ENCODE measurements at places on chromosomes 12 and 14. TPM values are rescaled to one million over a fixed set of nuclear protein-coding genes. Genes with fewer than 3 reads are reported as not detected.

The GMPR2 gene
- 53.7 TPM for total RNA-seq

- H3K4me1 ChIP-seq: no peaks in the 10 kb centered on the region
- no peaks in the 10 kb centered on the region for H3K36me3 ChIP-seq
These were observed 149.8 kb upstream of the GZMB start for GRCh38 chr14:24783791-24784190.

DNA sequence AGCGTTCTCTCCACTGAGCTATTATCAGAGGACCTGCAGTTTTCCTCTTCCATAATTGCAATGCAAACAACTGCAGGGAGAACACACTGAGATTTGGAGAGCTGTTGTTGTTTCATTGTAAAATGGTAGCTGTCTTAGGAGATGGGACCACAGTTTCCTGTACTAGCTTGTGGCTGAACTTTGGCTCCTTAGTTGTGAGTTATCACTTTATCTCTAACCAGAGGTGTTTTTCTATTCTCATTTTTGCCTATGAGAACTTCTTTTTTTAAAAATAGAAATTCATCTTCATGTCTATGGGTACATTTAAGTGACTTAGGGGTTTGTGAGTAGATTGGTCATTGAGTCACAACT is 216.5 kb downstream of the SLC38A4 start:
- no peaks in the 10 kb centered on the region for H3K36me3 ChIP-seq
- no peak overlapping the region for H3K4me3 ChIP-seq
- no peak for DNase-seq

The KCNH3 gene
- not detected for total RNA-seq

The SLC2A14 gene
- total RNA-seq: not detected

GRCh38 chr12:63912651-63913050 is 68.2 kb downstream of the SRGAP1 start:
- H3K4me3 ChIP-seq: no peak overlapping the region
- no peak for DNase-seq
- H3K27ac ChIP-seq: no peak overlapping the region
- no peaks in the 10 kb centered on the region for H3K36me3 ChIP-seq
- no peaks in the 10 kb centered on the region for H3K27me3 ChIP-seq
- H3K4me1 ChIP-seq: peaks cover 12% of the 10 kb centered on the region

DNA sequence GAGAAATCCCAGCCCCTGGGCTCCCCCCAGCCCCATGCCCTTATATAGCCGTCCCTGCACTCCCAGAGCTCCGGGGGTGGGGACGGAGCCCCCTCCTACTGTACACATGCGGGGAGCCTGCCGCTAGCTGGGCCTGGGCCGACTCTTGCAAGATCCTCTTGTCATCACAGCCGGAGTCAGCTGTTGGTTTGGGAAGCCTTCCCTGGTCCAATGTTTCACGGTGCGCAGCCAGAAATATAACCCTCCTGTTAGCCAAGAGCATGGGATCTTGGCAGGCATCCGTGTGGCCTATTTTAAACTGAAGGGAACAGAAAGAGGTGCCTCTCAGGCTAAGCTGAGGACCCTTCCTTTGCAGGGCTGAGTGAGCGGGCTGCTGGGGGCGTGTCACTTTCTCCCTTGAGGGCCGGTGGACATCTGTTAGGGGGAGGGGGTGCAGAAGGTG is 175.3 kb downstream of the TSPAN9 start:
- peak overlapping the region; percentile 67 for H3K27ac ChIP-seq
- H3K36me3 ChIP-seq: no peaks in the 10 kb centered on the region
- H3K4me3 ChIP-seq: no peak overlapping the region
- peak; percentile 93 for DNase-seq

The CLEC1B gene
- total RNA-seq: 0.35 TPM

The PZP gene
- 0.79 TPM for total RNA-seq

The SERPINA9 gene
- not detected for total RNA-seq

DNA sequence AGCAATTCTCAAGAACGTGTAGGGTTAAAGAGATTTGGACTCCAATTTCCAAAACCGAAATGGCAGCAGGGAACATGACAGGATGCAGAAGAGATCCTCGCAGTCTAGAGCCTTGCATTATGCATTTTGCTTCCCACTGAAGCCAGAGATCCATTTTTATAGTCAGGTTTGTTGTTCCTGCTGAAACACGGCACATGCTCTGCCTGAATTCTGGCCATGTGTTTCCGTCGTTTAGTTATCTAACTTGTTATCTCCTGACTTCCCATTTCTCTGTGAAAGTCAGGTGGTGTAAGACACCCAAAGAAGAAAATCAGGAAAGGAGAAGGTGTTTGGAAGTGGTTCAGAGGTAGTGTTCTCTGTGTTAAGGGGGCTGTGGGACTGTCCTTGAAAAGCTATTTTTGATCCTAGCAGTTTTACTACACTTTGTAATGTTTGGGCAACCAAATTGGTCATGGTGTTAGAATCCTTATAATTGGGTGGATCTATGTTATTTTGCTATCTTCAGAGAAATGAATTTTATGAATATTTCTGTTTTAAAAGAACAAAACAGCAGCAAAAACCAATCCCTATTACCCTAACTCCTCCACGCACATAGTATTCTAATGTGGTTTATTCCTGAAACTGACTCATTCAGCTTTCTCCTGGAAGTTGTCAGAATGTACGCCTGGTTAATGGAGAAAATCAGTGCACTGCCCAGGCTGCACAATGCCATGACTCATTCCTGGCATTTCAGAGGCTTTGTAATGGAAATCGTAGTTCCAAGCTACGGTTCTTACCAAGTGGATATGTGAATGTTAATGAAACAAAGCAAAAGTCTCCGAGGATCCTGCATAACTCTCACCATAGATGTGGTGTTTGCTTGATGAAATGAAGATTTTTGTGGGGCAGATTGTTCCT is 110.1 kb downstream of the SAMD4A start:
- no peaks in the 10 kb centered on the region for H3K36me3 ChIP-seq
- no peaks in the 10 kb centered on the region for H3K27me3 ChIP-seq
- peak overlapping the region; percentile 91 for H3K27ac ChIP-seq

The ART4 gene
- total RNA-seq: 1.2 TPM

DNA sequence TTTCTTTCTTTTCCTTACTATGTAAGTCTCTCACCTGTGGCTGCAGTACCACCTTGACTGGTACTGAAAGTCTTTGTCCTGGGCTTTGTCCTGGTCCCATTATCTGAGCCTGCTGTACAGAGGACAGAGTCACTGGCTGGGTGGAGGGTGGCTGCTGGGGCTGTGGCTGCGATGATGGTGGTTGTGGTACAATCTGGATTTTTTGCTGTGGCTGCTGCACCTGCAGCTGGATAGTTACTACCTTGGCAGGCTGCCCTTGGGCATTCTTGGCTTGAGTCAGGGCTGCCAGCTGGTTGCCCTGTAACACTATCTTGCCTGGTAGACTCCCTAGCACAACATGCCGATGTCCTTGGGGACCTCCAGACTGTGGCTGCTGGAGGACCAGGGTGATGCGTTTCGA is 27.0 kb downstream of the CHD8 start:
- no peak for DNase-seq
- H3K4me3 ChIP-seq: no peak overlapping the region
- no peaks in the 10 kb centered on the region for H3K36me3 ChIP-seq
- H3K27me3 ChIP-seq: no peaks in the 10 kb centered on the region

The IGF1 gene
- 22.9 TPM for total RNA-seq

GRCh38 chr14:24948261-24948847 is 101.6 kb downstream of the STXBP6 start:
- H3K4me3 ChIP-seq: no peak overlapping the region
- no peaks in the 10 kb centered on the region for H3K4me1 ChIP-seq
- no peaks in the 10 kb centered on the region for H3K36me3 ChIP-seq
- no peaks in the 10 kb centered on the region for H3K27me3 ChIP-seq

The ATN1 gene
- 32.1 TPM for total RNA-seq

The TAS2R19 gene
- 32.1 TPM for total RNA-seq

The TPPP2 gene
- 0.67 TPM for total RNA-seq

DNA sequence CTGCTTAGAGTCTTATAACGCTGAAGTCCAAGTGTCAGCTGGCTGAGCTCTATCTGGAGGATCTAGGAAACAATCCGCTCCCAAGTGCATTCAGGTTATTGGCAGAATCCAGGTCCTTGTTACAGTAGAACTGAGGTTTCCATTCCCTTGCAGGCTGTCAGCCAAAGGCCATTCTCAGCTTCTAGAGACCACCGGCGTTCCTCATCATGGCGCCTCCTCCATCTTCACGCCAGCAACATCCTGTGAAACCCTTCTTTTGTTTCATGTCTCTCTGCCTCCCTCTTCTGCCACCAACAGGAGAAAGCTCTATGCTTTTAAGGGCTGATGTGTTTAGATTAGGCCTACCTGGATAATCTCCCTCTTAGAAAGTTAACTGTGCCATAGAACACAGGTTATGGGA is 133.0 kb upstream of the RASSF8 start:
- no peaks in the 10 kb centered on the region for H3K27me3 ChIP-seq
- no peak for DNase-seq
- no peak overlapping the region for H3K27ac ChIP-seq
- H3K4me3 ChIP-seq: no peak overlapping the region
- no peaks in the 10 kb centered on the region for H3K4me1 ChIP-seq

- no peaks in the 10 kb centered on the region for H3K4me1 ChIP-seq
- peak; percentile 32 for DNase-seq
- H3K36me3 ChIP-seq: no peaks in the 10 kb centered on the region
- H3K27ac ChIP-seq: peak overlapping the region; percentile 45
These were observed 617.2 kb downstream of the MED13L start for GRCh38 chr12:115660211-115660805.

GRCh38 chr12:24798335-24798734 is 150.6 kb downstream of the BCAT1 start:
- no peak for DNase-seq
- H3K36me3 ChIP-seq: no peaks in the 10 kb centered on the region
- no peaks in the 10 kb centered on the region for H3K27me3 ChIP-seq
- no peaks in the 10 kb centered on the region for H3K4me1 ChIP-seq
- H3K4me3 ChIP-seq: no peak overlapping the region

DNA sequence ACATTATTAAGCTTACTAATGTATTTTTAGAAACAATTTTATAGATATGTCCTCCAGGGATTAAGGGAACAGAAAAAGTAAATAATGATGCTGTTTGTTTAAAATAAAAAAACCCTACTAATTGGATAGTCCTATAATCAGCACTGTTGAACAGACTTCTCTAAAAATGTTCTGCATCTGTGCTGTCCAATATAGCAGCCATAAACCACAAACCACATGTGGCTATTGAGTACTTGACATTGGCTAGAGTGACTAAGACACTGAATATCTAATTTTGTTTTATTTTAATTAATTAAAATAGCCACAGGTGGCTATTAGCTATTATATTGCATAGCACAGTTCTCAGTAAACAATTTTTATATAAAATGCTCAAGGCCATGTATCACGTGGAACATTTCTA is 210.4 kb downstream of the DPY19L2 start:
- no peaks in the 10 kb centered on the region for H3K27me3 ChIP-seq
- H3K27ac ChIP-seq: no peak overlapping the region
- H3K36me3 ChIP-seq: no peaks in the 10 kb centered on the region
- no peaks in the 10 kb centered on the region for H3K4me1 ChIP-seq
- no peak overlapping the region for H3K4me3 ChIP-seq

- H3K4me3 ChIP-seq: no peak overlapping the region
- H3K27me3 ChIP-seq: no peaks in the 10 kb centered on the region
- no peaks in the 10 kb centered on the region for H3K4me1 ChIP-seq
- no peak for DNase-seq
- no peaks in the 10 kb centered on the region for H3K36me3 ChIP-seq
- H3K27ac ChIP-seq: no peak overlapping the region
These were observed 48.5 kb upstream of the TSPAN11 start for GRCh38 chr12:30878024-30878423.

The RARG gene
- 65.6 TPM for total RNA-seq

- no peak overlapping the region for H3K4me3 ChIP-seq
- no peaks in the 10 kb centered on the region for H3K27me3 ChIP-seq
- peak overlapping the region; percentile 43 for H3K27ac ChIP-seq
- H3K4me1 ChIP-seq: no peaks in the 10 kb centered on the region
- H3K36me3 ChIP-seq: no peaks in the 10 kb centered on the region
- no peak for DNase-seq
These were observed 22.1 kb downstream of the OR10P1 start for GRCh38 chr12:55658635-55659391.

GRCh38 chr12:91620992-91621391 is 438.4 kb upstream of the DCN start:
- H3K27ac ChIP-seq: no peak overlapping the region
- H3K4me1 ChIP-seq: no peaks in the 10 kb centered on the region
- no peak for DNase-seq
- no peak overlapping the region for H3K4me3 ChIP-seq

DNA sequence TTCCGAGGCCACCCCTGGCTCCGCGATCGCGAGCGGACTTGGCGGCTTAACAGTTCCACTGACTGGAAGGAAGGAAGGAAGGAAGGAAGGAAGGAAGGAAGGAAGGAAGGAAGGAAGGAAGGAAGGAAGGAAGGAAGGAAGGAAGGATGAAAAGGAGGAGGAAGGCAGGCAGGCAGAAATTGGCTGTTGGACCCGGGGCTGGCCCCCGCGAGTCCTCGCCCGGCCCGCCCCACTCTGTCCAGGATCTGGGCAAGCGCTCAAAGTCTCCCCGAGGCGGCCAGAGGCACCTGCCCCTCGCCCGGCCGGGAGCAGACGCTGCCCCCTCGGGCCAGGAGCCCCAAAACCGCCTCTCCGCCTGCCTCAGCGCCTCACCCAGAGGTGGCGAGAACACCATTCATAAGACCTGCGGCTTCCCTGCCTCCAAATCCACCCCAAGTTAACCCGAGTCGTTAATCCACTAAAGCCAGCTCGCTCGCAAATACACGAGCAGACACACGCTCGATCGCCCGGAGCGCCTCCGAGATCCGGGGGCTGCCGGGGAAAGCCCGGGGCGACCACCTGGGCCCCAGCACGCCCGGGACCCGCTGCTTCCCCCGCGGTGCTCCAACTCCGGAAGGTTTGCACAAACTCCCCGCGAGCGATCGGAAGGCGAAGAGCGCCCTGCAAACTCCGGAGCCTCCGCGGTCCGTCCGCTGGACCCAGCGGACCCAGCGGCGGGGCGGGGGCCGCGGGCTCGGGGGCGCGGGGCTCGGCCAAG is 844 bp downstream of the DPF3 start:
- no peak for DNase-seq
- peaks cover 31% of the 10 kb centered on the region for H3K27me3 ChIP-seq
- peak overlapping the region; percentile 71 for H3K4me3 ChIP-seq
- H3K27ac ChIP-seq: no peak overlapping the region

DNA sequence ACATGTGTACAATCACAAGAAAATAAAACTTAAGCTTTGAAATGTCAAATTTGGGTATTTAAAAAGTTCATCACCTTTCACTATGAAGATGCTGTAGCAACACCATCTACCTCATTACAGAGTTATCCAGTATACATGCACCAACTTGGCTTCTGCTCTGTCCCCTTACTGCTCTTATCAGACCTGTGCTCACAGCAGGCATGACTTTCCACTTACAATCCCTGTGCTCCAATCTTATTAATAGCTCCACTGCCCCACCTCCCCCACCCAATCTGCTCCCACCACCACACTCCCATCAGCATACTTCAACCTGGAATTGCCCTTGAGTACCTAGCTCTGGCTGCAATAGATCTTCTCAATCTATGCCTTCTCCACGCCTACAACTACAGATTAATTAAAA is 13.3 kb downstream of the GALC start:
- no peak overlapping the region for H3K27ac ChIP-seq
- no peaks in the 10 kb centered on the region for H3K36me3 ChIP-seq
- DNase-seq: no peak
- no peaks in the 10 kb centered on the region for H3K27me3 ChIP-seq
- H3K4me3 ChIP-seq: no peak overlapping the region
